SJCRH30 (cell line): ENCODE measurements at places on chromosomes 2 and 18. TPM values are rescaled to one million over a fixed set of nuclear protein-coding genes. Genes with fewer than 3 reads are reported as not detected.

Gene INHA
- 0.65 and 1.4 TPM in 2 replicates for total RNA-seq

Gene OSBPL1A
- 14.8 and 16.4 TPM in 2 replicates for total RNA-seq

Gene IL36RN
- total RNA-seq, result not detected in 2 replicates

DNA sequence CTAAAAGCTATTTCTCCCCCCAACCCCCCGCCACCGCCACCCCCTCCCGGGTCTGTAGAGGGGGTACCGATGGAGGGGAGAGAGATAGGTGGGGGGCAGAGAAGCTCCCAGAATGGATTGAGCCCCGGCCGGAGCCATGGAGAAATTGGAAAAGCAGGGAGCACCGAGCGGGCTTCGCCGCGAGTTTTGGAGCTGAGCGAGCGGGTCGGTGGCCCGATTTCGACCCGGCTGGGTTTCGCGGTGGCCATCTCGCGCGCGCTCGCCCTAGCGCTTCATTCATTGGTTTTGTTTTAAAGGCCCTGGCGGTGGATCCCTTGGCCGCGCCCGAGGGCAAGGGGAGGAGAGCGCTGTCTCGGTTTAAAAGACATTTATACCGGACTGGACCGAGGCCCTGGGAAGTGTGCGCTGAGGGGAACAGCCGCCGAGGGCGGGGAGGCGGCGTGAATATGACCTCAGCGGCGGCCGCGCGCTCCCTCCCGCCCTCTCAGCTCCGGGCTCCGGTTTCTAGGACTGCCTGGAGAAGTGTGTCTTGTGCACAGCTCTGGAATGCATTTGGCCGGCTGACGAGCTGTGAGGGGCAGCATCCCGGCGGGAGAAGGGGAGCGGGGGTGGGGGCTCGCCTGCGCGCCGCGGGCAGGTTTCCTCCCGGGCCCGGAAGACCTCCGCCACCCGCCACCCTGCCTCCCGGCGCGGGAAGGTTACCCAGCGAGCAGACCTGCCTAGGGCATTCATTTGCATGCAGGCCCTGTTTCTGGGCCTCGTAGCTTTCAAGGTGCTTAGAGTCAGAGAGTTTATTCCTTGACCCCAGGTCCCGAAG is 1.7 kb upstream of the SMAD7 start:
- peak overlapping the region; percentile 86 for H3K4me3 ChIP-seq
- peak overlapping the region; percentile 98 for H3K27ac ChIP-seq
- no peaks in the 10 kb centered on the region for H3K27me3 ChIP-seq
- peaks cover 5% of the 10 kb centered on the region; the same call in 1 of the 2 replicates for H3K4me1 ChIP-seq

DNA sequence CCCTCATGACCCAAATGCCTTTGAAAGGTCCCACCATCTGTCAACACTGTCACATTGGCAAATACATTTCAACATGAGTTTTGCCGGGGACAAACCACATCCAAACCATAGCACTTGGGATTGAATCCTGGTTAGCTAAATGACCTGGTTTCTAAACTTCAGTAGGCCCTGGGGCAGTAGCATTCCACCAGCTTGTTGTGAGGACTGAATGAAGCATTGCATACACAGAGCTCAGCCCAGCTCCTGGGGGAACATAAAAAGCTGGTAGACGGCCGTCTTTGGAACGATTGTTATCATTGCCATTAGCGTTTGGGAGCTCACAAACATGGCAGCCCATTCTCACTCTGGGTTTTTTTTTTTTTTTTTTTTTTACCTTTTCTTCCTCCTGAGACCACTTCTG is 57.5 kb upstream of the CXCR4 start:
- no peak overlapping the region for H3K4me3 ChIP-seq
- H3K36me3 ChIP-seq, result no peaks in the 10 kb centered on the region
- peaks cover 9% of the 10 kb centered on the region for H3K4me1 ChIP-seq
- DNase-seq, result no peak
